ENCODE measurements at places on chromosomes 11 and 22.

- DNase-seq, result no peak
Observed at GRCh38 chr22:19214078-19214473, 35.5 kb upstream of the SLC25A1 start.

GRCh38 chr11:10139143-10139542, 154.9 kb downstream of the SBF2 start:
- no peak for DNase-seq

GRCh38 chr22:19048531-19048930, 73.7 kb downstream of the DGCR2 start:
- DNase-seq, result no peak

- DNase-seq, result no peak
Observed at GRCh38 chr11:128877726-128878125, 10.6 kb upstream of the KCNJ1 start.

DNA sequence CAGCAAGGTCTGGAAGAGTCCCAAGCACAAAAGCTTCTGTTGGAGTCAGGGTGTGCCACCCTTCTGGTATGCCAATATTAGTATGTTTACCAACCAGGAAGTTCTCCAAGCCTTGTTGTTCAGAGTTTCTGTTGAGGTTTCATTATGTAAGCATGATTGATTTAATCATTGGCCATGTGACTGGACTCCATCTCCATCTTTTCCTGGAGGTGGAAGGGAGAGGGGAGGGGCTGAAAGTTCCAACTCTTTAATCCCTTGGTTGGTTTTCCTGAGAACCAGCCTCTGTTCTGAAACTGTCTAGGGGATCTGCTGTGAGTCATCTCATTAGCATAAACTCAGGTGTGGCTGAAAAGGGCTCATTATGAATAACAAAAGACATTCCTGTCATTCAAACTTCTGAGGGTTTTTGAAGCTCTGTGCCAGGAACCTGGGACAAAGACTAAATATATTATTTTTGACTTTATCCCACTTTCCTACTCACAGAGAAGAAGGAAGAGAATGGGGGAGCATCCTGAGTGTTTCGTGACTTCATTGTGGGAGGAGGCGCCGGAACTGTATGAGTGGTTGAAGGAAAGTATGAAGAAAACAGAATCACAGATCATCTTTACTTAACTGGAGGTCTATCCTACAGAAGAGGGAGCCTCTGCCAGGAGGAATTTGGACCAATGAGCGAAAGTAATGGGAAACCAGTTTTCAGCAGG, 138.2 kb downstream of the NECTIN1 start:
- no peak for DNase-seq

DNA sequence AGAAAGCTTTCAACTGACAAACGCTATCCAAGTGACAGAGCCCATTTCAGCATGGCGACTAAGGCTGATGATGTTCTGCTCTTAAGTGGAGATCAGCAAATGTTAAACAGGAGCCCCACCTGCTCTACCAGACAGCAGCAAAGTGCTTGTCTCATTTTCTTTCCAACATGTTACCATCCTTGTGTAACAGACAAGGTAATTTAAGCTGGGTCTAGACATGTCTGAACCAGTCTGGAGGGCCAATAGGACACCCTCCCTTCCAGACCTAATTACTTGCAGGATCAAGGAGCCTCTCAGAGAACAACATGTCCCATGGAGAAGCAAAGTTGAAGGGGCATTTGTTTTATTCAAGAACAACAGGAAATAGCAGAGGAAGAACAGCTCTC, 3.9 kb upstream of the LMO2 start:
- DNase-seq, result no peak

- DNase-seq, result no peak
Observed at GRCh38 chr11:28773606-28774005, 665.4 kb downstream of the METTL15 start.

- no peak for DNase-seq
Observed at GRCh38 chr11:92347454-92347853, 122.8 kb downstream of the FAT3 start.

DNA sequence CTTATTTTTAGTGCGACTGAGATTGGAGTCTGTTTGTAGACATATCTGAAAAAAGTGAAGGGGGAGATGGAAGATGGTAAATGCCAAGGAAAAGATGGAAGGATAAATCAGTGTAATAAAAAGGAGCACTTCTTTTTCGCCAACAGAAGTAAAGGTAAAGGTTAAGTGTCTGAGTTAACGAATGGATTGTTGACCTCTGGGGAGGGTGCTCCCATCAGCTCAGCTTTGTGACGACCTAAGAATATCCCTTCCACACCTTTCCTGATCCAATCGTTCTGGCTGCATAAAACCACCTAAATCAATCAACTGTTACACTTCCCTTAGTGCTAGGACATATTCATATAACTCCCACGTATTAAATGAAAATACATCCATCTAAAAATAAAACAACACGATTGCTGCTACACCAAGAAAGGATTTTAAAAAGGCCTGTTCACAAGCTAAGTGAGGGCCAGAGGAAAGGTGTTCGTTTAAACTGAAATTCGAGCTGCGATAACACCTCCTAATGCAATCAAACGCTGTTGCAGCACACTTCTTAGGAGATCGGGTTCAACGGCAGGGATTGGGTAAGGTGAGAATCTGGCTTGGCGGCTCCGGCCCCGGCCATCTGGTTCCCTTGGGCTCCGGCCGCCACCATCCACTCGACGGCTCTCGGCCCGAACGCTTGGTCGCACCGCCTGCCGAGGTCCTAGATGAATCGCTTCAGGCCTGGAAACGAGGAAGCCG, 658 bp downstream of the C11orf71 start:
- no peak for DNase-seq

DNA sequence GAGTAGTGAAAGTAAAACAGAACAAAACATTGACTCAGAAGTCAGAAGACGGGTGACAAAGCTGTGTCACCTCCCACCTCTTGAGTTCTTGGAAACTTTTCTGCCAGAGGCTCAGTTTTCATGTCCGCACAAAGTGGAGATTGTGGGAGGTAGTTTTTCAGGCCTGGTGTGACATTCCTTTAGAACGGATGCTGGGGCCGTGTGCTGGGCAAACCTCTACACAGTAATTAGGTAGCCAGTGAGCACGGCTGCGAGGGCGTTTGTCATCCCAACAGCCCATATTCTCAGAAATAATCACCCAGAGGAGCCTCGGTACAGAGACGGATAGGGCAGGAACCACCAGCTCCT, 1054.4 kb downstream of the TBC1D22A start:
- no peak for DNase-seq

DNA sequence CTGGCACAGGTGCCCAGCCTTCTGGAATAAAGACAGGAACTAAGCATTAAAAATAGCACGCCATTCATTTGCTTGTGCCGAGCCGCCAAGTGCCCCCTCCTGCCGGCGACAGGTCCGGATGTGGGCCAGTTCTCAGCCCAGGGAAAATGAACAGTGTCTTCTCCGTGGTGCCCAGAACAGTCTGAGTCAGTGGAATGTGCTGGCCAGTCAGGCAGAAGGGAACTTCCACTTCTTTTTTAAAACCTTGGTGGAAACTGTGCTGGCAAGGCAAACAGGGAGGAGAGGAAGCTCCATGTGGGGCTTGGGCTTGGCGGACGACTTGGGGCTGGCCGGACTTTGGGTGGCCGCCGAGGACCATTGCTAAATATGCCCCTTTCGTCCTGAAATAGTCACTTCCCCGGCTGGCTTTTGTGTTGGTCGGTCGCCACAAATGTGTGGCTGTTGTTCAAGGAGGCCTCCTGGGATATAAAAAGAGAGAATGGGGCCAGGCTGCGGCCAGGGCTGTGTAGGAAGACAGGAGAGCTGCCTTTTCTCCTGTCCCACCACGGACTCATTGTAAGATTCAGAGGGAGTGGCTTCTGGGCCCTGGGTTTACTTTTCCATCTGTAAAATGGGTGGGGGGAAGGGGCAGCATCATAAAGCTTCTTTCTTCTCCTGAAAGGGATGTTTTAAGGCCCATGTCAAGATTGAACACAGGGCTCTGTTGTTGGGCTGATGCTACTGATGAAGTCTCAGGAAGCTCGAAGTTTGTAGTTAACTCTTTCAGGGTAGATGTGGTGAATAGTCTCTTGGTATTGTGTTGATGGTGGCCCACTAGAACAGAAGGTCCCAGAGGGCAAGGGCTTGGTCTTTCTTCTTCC, 101.0 kb downstream of the PTPRJ start:
- DNase-seq, result no peak

DNA sequence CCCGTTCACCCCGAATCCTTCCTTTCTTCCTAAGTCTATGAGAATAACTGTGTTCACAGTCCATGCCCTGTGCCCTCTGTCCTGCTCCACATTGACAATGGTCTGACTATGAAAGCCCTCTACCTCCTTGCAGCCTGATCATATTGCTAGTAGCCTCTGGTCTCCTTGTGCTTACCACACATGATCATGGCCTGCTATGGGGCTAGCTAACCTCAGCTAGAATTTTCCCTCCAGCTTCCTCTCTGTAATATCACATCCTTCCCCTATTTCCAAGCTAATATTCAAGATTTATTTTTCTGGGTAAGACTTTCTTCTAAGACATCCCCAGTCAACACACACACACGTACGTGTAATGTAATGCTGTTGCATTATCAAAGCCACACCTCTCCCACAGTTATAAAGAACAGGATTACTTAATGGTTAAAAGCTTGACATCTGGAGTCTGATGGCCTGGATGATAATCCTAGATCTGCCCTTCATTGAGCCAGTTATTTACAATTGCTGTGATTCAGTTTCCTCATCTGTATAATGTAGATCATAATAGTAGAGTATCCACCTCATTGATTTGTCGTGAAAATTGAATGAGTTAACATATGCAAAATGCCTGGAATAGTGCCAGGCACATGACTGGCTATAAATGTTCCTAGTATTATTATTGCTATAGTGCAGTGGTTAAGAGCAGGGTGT, 214.4 kb upstream of the BLID start:
- DNase-seq, result no peak

- DNase-seq, result no peak
Observed at GRCh38 chr11:69439651-69440464, 41.6 kb upstream of the LINC01488 start.

DNA sequence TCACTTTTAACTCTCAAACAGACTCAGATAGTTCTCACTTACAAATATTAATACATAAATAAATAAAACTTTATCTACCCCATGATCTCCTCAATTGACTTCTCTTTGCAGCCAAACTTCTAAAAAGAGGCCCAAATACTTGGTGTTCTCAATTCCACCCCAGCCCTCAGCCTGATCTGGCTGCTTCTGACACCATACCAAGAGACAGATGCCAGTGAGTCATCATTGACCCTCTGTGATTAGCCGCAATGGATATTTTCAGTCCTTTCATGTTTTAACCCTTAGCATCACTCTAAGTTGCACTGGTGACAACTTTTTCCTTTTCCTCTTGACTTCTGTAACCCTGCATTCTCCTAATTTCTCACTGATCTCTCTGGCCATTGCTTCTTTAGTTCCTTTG, 184.1 kb upstream of the ARHGAP20 start:
- no peak for DNase-seq

DNA sequence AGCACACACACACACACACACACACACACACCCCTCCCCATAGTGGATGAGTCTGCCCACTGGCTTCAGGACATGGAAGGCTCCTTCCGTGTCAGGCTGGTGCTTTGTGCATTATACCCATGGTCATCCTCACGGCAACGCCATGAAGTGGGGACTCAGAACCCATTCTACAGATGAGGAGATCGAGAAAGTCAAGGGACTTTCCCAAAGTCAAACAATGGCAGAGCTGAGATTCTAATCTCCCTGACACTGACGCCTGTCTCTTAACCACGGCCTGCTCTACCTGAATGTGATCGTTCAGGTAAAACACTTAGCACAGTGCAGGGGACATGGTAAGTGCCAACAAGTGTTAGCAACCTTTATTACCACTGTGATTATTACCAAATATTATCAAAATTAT, 4.3 kb upstream of the MN1 start:
- DNase-seq, result no peak

GRCh38 chr11:10453261-10453660, 1.8 kb upstream of the AMPD3 start:
- DNase-seq, result no peak

Measured in GM13977 (cell line).